ENCODE measurements at places on chromosomes 5 and 9. TPM values are rescaled to one million over a fixed set of nuclear protein-coding genes. Genes with fewer than 3 reads are reported as not detected.

DNA sequence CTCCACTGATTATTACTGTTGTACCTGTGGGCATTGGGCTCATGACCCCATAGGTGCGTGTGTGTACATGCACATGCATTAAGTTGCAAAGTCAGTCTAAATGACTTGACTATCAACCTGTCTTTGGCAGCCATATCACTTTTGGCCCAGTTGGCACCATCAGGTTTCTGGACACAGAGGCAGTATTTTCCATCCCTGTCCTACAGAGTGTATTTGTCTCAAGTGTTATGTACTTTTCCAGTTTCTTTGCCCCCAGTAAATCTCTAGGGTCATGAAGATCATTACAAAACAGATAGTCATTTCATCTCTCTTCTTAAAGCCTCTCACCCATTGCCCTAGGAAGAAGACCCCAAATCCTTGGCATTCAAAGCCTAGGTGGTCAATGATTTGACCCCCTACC, 121.4 kb downstream of the C9orf152 start:
- DNase-seq = no peak

Gene XRCC4
- total RNA-seq = 6.5 TPM

Gene GARIN3
- total RNA-seq = not detected

GRCh38 chr5:59829386-59829785, 64.1 kb downstream of the PDE4D start:
- DNase-seq = no peak

- no peak for DNase-seq
Observed at GRCh38 chr9:76534026-76534425, 75.0 kb downstream of the GCNT1 start.

GRCh38 chr5:105057893-105058292, 1495.3 kb upstream of the NUDT12 start:
- DNase-seq = no peak

- DNase-seq = no peak
Observed at GRCh38 chr5:33880319-33880718, 11.5 kb downstream of the ADAMTS12 start.

DNA sequence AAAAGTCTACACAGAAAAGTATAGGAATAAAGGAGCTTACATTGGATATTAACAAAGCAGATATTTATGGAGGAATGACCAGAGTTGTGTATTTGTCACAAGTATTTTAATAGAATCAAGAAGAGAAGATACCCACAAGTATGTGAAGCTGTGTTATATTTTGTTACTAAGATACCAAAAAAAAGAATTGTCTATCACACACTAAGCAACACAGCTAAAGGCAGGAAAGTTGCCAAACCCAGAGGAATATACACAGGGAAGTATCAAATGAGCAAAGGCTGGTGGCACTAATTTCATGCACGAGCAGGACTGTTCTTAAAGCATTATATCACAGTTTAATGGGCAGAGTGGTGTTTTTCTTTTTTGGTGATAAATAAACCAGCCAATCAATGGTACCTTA, 30.9 kb upstream of the RAI14 start:
- no peak for DNase-seq

- DNase-seq = no peak
Observed at GRCh38 chr9:111922324-111923013, 25.9 kb downstream of the UGCG start.

DNA sequence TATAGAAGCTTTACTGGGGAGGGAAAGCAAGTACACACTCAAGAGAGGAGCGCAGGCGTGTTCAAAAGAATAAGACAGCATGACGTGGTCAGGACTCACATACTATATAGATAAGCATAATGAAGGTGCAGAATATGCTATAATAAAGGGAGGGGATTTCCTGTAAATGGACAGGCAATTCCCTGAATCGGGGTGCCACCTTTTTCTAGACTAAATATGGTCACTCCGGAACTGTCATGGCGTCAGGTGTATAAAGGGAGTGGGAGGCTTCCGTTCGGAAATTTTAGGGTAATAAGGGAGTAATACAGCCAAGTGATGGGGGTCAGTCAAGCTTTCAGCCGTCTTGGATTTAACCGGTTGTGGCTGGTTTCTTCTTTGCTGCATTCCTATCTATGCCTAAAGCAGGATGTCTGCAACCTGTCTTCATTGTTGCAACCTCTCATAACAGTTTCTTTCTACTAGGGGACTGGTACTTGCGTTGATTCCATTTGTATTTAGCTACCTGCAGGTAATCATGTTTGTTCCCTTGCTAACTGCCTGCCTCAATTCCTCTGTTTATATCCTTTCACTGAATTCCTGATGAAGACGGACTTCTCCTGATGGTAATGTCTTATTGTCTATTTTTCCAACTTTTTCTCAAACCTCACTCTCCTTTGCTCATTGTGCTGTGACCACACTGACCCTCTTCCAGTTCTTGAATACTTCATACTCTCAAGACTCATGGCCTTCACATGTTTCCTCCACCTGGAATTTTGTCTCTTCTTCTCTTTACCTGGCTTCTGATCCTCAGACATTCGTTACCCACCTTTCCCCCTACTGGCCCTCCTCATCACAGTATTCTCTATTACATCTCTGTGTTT, 48.9 kb downstream of the PRR16 start:
- DNase-seq = no peak

DNA sequence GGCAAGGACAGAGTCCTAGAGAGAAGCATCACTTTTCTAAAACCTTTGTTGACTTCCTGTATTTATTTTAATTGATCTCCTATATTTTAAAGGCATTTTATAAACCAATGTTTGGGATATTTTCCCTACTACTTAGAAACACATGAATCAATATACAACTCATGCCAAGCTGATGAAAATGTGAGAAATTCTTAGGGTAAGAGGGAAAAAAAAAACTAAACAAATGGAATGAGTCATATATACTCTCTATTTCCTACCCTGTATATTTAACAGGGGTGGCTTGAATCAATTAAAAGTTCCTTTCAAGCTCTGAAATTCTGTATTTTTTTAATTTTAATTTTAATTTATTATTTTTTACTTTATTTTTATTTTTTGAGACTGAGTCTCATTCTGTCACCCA, 19.6 kb downstream of the BAAT start:
- no peak for DNase-seq

Gene FBXO38
- total RNA-seq = 47.7 TPM

DNA sequence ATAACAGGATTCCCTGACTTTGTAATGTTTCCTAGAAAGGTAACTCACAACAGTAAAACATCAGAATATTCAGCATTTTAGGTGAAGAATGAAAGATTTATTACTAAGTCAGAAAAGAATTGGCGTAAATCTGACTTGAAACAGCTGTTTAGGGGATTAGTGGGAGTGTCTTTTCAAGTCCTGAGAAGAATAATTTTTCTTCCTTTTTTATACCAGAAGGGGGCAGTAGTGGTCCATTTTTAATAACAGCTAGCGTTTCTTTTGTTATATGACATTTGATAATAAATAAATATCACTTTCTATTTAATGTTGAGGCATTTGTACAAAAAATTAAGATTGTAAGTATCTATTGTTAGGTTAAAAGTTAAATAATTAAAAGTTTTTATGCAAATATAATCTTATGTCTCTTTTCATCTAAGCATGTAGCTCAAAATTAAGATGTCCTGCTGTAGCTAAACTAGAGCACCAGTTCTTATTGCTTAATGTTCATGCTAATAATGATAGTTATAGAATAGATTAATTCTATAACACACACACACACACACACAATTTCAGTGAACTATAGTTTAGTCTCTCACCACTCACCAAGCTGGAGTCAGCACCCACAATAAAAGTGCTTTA, 258.7 kb upstream of the ARRDC3 start:
- DNase-seq = peak; percentile 58

DNA sequence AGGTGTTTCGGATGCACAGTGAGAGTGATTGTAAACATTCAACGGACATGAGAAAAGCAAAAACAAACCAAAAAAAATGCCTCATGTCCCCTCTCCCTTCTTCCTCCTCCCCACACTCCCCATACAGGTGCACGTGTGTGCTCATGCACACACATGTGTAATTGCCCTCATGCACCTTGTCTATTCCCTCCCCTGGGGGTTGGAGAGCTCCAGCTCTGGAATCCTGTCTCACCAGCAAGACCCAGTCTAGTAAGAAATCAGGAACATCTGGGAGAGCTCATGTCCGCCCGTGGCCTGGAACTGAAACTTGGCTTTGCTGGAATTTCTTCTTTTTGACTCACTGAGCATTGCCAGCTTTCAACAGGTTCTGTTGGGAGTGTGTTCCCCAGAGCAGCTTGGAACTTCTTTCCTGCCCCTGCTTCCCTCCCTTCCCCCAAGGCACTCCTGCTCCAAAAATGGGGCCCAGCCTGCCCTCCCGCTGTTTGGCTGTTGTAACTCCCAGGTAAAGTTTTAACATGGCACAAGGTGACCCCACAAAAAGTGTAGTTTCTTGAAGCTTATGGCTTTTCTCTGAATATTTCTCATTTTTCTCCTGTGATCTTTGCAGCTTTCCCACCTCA, 190.1 kb downstream of the NR3C1 start:
- DNase-seq = peak; percentile 26

Data from dermis blood vessel endothelial cell (primary cell).